ENCODE measurements at places on chromosomes 6 and 20. TPM values are rescaled to one million over a fixed set of nuclear protein-coding genes. Genes with fewer than 3 reads are reported as not detected.
A peak's percentile ranks its signal among the peaks of the same experiment; 100 is the strongest.

GRCh38 chr6:51949526-51949925, 137.9 kb downstream of the PKHD1 start:
- H3K27ac ChIP-seq: no peak overlapping the region
- no peak overlapping the region for H3K4me3 ChIP-seq
- H3K27me3 ChIP-seq: no peaks in the 10 kb centered on the region

DNA sequence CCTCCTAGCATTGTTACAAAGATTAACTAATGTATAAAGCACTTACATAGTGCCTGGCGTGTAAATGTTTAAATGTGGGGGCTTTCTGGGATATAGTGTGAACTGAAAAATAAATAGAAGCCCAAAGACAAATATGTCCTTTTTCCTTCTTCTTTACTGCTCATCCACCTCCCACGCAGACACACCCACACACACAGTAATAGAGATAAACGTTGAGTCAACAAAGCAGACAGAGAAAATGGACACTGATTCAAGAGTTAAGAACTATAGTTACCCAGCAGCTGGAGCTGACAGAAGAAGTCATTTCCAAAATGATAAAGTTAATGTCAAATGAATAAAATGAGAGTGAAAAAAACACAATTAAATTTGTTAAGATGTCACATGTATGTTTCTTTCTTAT, 68.3 kb downstream of the FHL5 start:
- H3K27ac ChIP-seq: no peak overlapping the region
- no peaks in the 10 kb centered on the region for H3K27me3 ChIP-seq
- no peaks in the 10 kb centered on the region for H3K4me1 ChIP-seq
- DNase-seq: no peak
- no peaks in the 10 kb centered on the region for H3K36me3 ChIP-seq
- no peak overlapping the region for H3K4me3 ChIP-seq

Gene SLC24A3
- total RNA-seq: 7.9 TPM

- no peaks in the 10 kb centered on the region for H3K27me3 ChIP-seq
- H3K36me3 ChIP-seq: no peaks in the 10 kb centered on the region
- no peak for DNase-seq
- H3K27ac ChIP-seq: no peak overlapping the region
Measured at GRCh38 chr6:135008072-135008940, 46.3 kb downstream of the HBS1L start.

Gene TCP11
- total RNA-seq: not detected

GRCh38 chr6:62285612-62286469, at the start of gene KHDRBS2:
Gene KHDRBS2 (minus strand): TSS chr6:62286225.
- DNase-seq: peak; percentile 91
- H3K36me3 ChIP-seq: no peaks in the 10 kb centered on the region
- peak within 1 kb of the TSS; percentile 66 for H3K4me3 ChIP-seq

- H3K36me3 ChIP-seq: no peaks in the 10 kb centered on the region
- no peaks in the 10 kb centered on the region for H3K27me3 ChIP-seq
- H3K27ac ChIP-seq: no peak overlapping the region
Measured at GRCh38 chr6:5191222-5191621, 69.5 kb downstream of the LYRM4 start.

DNA sequence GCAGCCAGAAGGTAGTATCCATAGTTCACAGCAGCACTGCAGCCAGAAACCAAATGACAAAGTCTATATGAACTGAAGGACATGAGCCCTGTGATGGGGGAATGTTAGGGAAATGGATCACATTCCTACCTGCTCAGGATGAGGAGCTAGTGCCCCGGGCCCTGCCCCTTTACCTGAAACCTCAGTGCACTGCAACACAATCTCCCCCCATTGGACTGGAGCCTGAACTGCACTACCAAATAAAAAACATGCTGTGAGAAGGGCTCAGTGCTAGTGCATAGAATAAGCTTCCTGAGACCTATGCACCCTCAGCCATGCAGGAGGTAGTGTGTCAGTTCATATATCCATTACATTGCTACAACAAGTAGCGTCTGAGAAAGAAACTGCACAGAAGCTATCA, 477.8 kb downstream of the HACE1 start:
- H3K27ac ChIP-seq: no peak overlapping the region
- H3K4me3 ChIP-seq: no peak overlapping the region
- H3K27me3 ChIP-seq: no peaks in the 10 kb centered on the region

Gene ROS1
- total RNA-seq: 151 TPM

- no peak for DNase-seq
- H3K27ac ChIP-seq: peak overlapping the region; percentile 69
- H3K4me1 ChIP-seq: peaks cover 59% of the 10 kb centered on the region
- peak overlapping the region; percentile 57 for H3K4me3 ChIP-seq
Measured at GRCh38 chr6:75206576-75207342, 906 bp upstream of the COL12A1 start.

GRCh38 chr20:32165836-32166545, 41.6 kb downstream of the PLAGL2 start:
- H3K36me3 ChIP-seq: peaks cover 65% of the 10 kb centered on the region
- no peak overlapping the region for H3K27ac ChIP-seq
- DNase-seq: no peak
- no peaks in the 10 kb centered on the region for H3K27me3 ChIP-seq
- H3K4me1 ChIP-seq: no peaks in the 10 kb centered on the region
- no peak overlapping the region for H3K4me3 ChIP-seq

Gene SDC4
- total RNA-seq: 259 TPM

- H3K4me3 ChIP-seq: no peak overlapping the region
- no peak overlapping the region for H3K27ac ChIP-seq
- no peaks in the 10 kb centered on the region for H3K4me1 ChIP-seq
- no peaks in the 10 kb centered on the region for H3K27me3 ChIP-seq
- no peak for DNase-seq
Measured at GRCh38 chr20:11581271-11581670, 336.4 kb upstream of the BTBD3 start.

DNA sequence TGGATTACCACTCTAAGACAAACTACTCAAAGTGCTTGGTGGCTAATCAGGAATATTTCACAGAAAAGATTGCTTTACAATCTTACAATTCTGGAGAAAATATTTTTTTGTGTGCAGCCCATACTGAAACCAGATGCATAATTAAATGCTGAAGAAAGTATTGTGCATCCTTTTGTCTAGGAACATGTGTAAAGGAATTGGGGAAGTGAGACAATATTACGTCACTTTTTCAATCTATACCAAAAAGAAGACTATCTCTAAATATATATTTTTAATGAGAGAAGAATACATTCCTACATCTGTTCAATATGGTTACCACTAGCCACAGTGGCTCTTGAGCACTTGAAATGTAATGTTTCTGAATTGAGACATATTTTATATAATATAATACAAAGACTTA, 992.5 kb upstream of the ADGRB3 start:
- no peaks in the 10 kb centered on the region for H3K36me3 ChIP-seq
- no peaks in the 10 kb centered on the region for H3K4me1 ChIP-seq
- no peak overlapping the region for H3K4me3 ChIP-seq
- no peak overlapping the region for H3K27ac ChIP-seq

Gene C6orf15
- total RNA-seq: not detected

DNA sequence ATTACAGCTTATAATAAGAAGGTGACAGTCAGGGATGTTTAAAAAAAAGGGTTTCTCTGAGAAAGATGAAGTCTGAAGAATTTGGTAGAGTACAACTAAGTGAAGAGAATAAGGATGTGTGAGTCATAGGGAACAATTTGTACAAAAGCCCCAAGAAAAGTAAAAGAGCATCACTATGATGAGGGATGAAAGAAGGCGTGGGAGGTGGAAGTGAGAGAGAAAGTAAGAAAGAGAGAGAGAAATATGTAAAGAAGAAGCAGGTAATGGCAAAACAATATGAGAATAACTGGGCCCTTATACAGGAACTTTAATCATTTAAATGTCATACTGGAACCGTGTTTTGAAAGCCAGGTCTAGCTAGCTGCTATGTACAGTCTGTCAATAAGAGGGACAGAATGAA, 179.4 kb downstream of the ASCC3 start:
- H3K27me3 ChIP-seq: no peaks in the 10 kb centered on the region
- no peaks in the 10 kb centered on the region for H3K36me3 ChIP-seq
- DNase-seq: no peak
- H3K4me3 ChIP-seq: no peak overlapping the region
- no peak overlapping the region for H3K27ac ChIP-seq
- no peaks in the 10 kb centered on the region for H3K4me1 ChIP-seq

DNA sequence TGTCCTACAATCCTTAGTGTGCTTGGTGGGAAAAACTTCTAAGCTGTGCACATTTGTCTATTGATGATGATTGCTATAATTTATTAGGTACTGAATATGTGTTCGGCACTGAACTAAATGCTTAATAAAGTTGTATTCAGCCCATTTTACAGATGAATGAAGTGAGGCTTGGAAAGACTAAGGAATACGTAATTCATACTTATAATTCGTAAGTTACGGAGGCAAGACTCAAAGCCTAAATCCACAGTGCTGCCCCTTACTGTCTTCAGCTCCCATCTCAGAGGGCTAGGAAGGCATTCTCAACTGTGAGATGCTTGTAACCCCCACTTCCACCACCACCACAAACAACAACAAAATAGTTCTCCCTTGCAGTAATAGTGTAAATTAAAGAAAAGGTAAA, 171.3 kb downstream of the HS3ST5 start:
- no peak overlapping the region for H3K27ac ChIP-seq
- no peaks in the 10 kb centered on the region for H3K36me3 ChIP-seq
- no peak for DNase-seq
- H3K4me3 ChIP-seq: no peak overlapping the region
- H3K4me1 ChIP-seq: no peaks in the 10 kb centered on the region

DNA sequence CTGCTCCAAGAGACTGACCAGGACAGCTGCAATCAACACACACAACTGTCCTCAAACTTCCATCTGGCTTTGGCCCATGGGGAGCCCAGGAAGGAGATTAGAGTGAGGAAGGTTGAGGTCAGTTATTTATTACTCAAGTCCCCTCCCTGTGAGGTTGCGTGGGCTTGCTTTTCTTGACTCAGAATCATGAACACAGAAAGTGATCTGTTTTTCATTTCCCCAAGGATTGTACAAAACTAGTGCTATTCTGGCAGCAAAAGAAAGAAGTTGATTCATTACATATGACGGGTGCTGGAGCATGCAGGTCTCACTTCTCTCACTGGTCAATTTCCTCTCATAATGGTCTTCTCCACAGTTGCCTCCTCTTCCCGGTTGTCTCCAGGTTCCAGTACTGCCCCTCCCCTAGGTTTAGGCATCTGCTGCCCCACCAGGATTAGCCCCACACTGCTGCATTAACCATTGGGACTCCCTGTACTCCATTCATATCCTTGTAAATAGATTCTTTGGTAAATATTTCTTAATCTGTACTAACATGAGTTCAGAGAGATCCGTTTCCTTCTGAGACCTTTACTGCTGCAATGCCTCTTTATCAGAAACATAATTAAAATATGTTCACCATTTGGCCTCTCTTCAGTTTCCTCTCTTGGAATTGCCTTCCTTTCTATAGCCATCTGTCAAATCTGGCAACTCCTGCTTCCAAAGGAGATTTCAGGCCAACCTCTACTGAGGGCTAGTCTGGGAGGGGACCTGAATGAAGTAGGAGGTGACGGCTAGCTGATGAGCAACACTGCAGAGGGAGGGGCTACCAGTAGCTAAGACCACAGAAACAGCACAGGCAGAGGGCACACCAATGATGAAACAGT, 888.8 kb downstream of the QKI start:
- H3K27me3 ChIP-seq: no peaks in the 10 kb centered on the region
- no peaks in the 10 kb centered on the region for H3K4me1 ChIP-seq
- no peak overlapping the region for H3K27ac ChIP-seq
- no peak for DNase-seq
- no peaks in the 10 kb centered on the region for H3K36me3 ChIP-seq

GRCh38 chr20:9949563-9949962, 85.2 kb upstream of the ANKEF1 start:
- no peaks in the 10 kb centered on the region for H3K36me3 ChIP-seq
- no peak for DNase-seq
- no peak overlapping the region for H3K4me3 ChIP-seq

Gene PI3
- 9.2 TPM for total RNA-seq

- H3K4me3 ChIP-seq: no peak overlapping the region
- no peak for DNase-seq
- no peaks in the 10 kb centered on the region for H3K4me1 ChIP-seq
- no peaks in the 10 kb centered on the region for H3K36me3 ChIP-seq
- no peak overlapping the region for H3K27ac ChIP-seq
- no peaks in the 10 kb centered on the region for H3K27me3 ChIP-seq
Measured at GRCh38 chr6:150256618-150257272, 112.1 kb upstream of the IYD start.

Gene HINT3
- 28.3 TPM for total RNA-seq

DNA sequence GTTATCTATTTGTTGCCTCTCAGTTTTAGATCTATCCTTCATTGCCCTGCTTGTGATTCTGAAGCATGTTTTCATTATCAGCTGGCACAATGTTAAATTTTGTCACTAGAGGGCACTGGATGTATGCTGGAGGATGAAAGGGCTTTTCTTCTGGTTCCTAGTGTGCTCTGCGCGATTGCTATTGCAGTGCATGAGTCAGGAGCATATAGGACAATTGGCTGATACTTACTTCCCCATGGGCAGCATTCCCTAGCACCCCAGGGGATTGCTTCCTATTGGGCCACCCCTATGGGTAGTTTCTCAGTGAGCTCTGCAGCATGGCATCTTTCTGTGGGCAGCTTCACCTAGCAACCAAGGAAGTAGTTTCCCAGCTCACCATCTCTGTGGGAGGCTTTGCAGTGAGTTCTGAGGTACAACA, 280.3 kb upstream of the SYNCRIP start:
- no peak for DNase-seq
- no peak overlapping the region for H3K27ac ChIP-seq
- H3K27me3 ChIP-seq: no peaks in the 10 kb centered on the region
- H3K36me3 ChIP-seq: no peaks in the 10 kb centered on the region
- H3K4me1 ChIP-seq: no peaks in the 10 kb centered on the region
- H3K4me3 ChIP-seq: no peak overlapping the region

GRCh38 chr20:8020314-8021079, 936 bp upstream of the TMX4 start:
- DNase-seq: no peak
- no peaks in the 10 kb centered on the region for H3K36me3 ChIP-seq
- peak overlapping the region; percentile 99 for H3K27ac ChIP-seq
- H3K4me3 ChIP-seq: no peak overlapping the region
- no peaks in the 10 kb centered on the region for H3K27me3 ChIP-seq

DNA sequence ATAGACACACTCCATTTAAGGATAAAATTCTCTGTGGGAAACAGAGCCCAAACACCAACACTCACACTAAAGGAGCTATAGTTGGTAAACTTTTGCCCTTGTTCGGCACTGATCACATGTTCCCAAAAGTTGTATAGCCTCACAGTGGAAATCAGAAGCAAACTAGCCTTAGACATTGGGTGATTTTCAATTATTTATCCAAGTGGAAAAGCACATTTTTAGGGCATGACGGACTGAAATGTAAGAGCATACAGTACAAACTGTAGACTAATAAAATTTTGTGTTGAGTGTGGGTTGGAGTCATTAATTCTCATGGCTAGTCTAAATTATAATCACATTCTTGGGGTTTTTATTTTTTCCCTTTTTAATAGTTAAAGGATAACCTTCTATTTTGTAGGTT, 202.4 kb downstream of the MOXD1 start:
- no peak overlapping the region for H3K27ac ChIP-seq
- H3K4me3 ChIP-seq: no peak overlapping the region
- no peaks in the 10 kb centered on the region for H3K27me3 ChIP-seq
- no peaks in the 10 kb centered on the region for H3K4me1 ChIP-seq
- H3K36me3 ChIP-seq: no peaks in the 10 kb centered on the region
